ENCODE measurements at places on chromosomes 4 and X. TPM values are rescaled to one million over a fixed set of nuclear protein-coding genes. Genes with fewer than 3 reads are reported as not detected.

TNMD gene
- 0.32 TPM for polyA plus RNA-seq

GAGE12F gene
- polyA plus RNA-seq = not detected

DNA sequence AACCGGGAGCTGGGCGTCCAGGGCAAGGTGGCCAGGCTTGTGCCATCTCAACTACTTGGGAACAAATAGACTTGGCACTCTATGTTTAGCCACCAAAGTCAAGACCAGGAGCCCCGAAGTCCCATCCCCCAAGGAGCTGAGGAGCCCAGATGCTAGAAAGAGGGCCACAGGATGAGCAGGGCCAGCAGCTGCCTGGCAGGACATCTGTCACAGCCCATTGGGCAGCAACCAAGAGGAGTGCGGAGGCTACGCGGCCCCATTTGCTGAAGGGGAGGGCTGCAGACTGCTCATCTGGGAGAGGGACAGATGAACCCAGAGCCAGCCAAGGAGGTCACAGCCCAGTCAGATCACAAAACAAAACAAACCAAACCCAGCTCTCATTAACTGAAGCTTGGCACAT, 22.9 kb upstream of the SOWAHD start:
- DNase-seq = no peak

DNA sequence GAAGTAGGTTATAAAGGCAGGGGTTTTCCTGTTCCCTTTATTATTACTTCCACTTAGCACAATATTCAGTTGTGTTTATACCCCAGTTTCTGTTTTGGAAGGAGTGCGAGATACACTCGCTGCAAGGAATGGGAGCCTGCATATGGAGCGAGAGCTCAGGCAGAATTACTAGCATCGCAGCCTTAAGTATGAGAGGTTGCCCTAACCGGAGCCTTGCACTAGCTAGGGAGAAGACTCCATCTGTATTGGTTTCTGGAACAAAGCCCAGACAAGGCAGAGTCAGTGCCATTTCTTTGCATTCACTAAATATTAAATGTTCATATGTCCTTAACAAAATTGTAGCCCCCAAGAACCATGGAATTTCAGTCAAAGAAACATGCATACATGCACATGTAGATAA, 6.2 kb upstream of the DCTD start:
- DNase-seq = no peak

DNA sequence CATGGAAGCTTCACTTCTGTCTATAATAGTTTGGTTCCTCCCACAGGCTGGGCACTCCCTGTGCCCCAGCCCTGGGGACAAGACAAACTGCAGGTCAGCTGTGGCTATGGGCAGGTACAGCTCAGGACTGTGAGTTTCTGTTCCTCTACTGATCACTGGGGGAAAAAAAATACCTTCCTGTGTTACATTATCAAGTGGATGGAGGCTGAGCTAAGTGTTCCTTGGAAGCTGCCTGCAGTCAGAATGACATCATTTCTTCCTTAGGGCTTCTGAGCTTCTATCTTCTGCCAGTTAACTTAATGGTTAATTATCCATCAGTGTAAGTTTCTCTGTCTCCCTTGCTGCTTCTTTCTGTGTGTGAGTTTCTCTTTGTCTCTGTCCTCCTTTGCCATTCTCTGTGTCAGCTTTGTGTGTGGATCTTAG, 4.6 kb downstream of the RAB33A start:
- DNase-seq = no peak

- no peak for DNase-seq
Measured at GRCh38 chr4:183443655-183444213, 702 bp upstream of the CDKN2AIP start.

DNA sequence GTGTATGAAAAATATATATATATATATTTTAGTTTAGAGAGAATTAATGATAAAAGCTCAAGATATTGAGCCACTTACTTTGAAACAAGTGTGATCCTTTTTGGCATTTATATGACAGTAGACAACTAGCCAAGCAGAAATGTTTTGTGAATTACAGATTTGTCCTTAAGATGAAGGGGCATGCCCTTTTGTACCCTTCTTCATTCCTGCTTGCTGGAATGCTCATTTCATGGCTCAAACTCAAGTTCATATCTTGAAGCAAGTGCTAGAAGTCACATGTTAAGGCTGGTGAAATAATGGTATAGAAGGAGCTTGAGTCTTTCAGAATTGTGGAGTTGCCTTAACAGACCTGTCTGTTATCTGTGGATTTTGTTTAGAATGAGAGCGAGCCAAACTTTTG, 203.0 kb downstream of the BMPR1B start:
- no peak for DNase-seq

- no peak for DNase-seq
Measured at GRCh38 chr4:183118141-183118540, 19.1 kb downstream of the WWC2 start.

RAB39B gene
- 0.96 TPM for polyA plus RNA-seq

- DNase-seq = no peak
Measured at GRCh38 chrX:130626521-130626920, 224.7 kb downstream of the RBMX2 start.

- DNase-seq = no peak
Measured at GRCh38 chr4:108628411-108628810, 8.0 kb downstream of the RPL34 start.

- DNase-seq = no peak
Measured at GRCh38 chrX:106050054-106050453, 11.5 kb upstream of the SERPINA7 start.

- DNase-seq = no peak
Measured at GRCh38 chr4:109787807-109788206, 14.0 kb downstream of the CFI start.

DNA sequence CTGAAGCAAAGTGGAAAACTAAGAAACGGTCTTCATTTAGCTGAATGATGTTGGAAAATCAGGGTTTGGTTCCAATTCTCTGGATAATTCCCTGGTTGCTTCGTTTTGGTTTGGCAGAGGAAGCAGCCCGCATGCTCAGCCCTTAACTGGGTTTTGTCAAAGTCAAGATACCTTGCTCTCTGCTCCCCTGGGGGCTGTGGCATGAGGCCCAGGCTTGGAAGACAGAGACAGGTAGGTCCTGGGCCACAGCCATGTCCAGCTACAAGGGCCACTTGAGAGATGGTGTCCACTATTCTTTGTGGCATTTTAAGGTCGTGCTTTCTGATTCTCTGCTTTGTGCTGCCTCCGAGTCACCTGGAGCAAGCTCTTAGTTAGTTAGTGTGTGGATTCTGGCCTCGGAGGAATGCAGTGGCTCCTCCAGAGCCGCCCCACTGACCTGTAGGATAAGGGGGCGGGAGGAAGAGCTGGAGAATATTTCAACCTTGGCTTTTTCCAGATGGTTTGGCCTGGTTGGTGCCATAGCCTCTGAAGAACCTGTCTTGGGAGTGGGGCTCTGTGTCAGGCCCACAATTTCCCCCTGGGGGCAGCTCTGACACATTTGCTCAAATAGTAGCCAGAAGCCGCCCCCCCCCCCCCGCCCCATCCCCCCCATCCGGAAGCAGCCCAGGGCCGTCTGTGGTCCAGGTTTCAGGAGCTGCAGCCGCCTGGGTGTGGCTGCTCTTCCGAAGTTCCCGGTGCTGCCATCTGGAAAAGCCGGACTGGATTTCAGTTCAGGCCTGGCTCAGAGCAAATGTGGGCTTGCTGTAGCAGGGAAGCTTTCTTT, 147.1 kb downstream of the NHS start:
- DNase-seq = no peak

DNA sequence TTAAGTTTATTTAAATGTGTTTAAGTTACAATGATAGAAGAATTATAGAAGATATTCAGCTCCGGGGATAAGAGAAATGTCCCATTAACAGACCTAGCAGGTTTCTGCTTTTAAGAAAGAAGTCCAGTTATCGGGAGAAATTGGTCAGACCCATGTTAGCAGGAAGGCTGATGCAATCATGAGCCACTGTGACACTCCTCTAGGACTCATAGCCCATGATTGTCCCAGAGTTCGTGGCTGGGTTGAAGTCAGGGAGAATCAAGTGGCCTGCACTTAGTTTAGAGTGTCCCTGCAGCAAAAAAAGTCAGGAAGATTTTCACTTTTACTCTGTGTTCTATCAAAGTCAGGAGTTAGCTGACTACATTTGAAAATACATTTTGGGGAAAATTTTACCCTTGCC, 72.0 kb downstream of the TMEM144 start:
- DNase-seq = no peak

GRCh38 chr4:108119199-108119800, 49.4 kb downstream of the LEF1 start:
- no peak for DNase-seq

GRCh38 chr4:125432078-125432477, 117.3 kb downstream of the FAT4 start:
- DNase-seq = peak; percentile 47

ZCCHC18 gene
- 5.2 TPM for polyA plus RNA-seq

DNA sequence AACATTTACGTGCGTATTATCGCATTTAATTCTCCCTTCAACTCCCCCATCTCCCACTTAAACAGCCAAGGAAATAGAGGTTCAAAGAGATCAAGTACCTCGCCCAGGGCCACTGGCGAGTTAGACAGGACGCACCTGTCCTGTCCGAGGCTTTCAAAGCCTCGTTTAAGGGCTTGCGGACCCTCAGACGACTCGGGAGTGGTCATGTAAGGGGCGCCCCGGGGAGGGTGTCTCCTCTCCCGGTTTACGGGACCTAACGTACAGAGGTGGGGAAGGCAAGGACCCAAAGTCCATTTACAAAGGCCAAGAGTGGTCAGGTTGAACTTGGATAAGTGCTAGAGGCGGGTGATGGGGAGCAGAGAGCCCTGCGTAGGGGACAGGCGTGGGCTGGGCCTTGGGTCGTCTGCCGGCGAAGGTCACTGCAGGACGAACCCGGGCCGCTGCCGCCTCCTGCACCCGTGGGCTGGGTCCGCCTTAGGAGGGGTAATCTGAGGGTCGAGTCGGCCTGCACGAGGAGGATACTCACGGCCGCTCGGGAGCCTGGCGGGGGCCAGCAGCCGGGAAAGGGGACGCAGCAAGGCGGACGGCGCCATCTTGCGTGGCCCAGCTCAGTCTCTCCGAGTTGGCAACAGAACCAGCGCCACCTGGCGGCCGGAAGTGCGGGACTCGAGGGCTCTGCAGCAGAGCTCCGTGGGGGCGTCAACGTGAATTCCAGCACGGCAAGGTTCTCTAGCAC, 5.9 kb upstream of the NAA15 start:
- DNase-seq = peak; percentile 97

GRCh38 chrX:30468471-30468870, 109.1 kb downstream of the TASL start:
- DNase-seq = no peak

GRCh38 chr4:2253160-2254084, 8.5 kb downstream of the MXD4 start:
- peak; percentile 25 for DNase-seq

CXCL6 gene
- not detected for polyA plus RNA-seq

BLTP1 gene
- 110 TPM for polyA plus RNA-seq
